ENCODE measurements at places on chromosomes 13 and 19. TPM values are rescaled to one million over a fixed set of nuclear protein-coding genes. Genes with fewer than 3 reads are reported as not detected.

ZNF417 gene
- 32.1 TPM for total RNA-seq

CCNE1 gene
- 2.6 TPM for total RNA-seq

- DNase-seq = no peak
These were observed 35.6 kb upstream of the SPATA13 start for GRCh38 chr13:24124789-24125476.

DNA sequence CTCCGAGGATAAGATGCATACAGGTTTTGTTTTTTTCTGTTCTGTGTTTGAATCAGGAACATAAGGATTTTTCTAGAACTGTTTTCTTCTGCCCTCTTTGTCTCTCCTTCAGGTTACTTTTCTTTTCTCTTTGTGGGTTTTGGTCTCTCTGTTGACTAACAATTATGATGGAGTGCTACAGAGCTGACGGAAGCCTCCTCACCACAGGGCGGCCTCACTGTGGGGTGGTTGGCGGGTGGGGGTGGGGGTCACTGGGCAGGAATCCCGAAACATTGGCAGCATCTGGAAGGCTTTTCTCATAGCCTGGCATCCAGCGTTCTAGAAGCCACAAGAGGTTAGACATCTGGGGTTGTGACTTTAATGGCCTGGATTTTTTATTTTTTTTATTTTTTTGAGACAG is 12.0 kb upstream of the MATK start:
- peak; percentile 77 for DNase-seq

GRCh38 chr19:40584007-40584406 is 7.3 kb downstream of the SHKBP1 start:
- no peak for DNase-seq
